ENCODE measurements at places on chromosomes 3 and 15.

GRCh38 chr3:154952553-154952952 is 127.6 kb upstream of the MME start:
- no peak for DNase-seq

DNA sequence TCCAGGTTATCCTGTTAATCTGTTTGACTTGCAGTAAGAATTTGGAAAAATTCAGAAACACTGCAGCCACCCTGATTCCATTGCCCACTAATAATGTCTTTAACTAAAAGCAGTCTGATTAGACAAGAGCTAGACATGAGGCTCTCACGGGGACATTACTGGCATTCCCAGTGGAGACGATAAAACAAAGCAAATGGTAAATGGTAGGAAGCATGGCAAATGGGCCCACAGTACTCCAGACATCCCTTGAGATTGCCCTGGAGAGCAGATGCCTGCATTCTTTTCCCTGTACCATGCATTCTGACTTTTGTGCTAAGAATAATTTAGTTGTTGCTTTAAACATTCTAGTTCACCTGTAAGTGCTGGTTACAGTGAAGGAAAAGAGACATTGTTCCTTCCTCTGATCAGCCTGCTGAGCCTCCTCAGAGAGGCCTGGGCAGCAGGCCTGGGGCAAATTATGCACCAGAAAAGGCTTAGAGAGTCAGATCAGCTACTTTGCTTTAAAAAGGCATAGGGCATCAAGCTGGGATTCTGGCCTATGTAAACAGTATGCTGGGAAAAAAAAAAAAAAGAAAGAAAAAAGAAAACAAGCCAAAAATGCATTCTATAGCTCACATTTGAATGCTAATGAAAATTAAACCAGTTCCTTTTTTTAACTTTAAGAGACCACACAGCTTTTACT is 204.6 kb downstream of the GABRG3 start:
- DNase-seq = no peak

- no peak for DNase-seq
Measured at GRCh38 chr15:45635763-45636292, 999 bp downstream of the SQOR start.

DNA sequence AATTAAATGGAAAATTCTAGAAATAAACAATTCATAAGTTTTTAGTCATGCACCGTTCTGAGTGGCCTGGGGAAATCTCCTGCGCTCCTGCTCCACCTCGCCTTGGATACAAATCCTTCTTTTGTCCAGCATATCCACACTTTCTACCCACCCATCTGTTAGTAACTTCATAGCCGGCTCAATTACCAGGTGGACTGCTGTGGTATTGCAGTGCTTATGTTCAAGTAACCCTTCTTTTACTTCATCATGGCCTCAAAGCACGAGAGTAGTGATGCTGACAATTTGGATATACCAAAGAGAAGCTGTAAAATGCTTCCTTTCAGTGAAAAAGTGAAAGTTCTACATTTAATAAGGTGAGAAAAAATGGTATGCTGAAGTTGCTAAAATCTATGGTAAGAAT is 142.3 kb upstream of the CHL1 start:
- no peak for DNase-seq

- DNase-seq = no peak
Measured at GRCh38 chr15:30906366-30906765, 2.7 kb downstream of the FAN1 start.

DNA sequence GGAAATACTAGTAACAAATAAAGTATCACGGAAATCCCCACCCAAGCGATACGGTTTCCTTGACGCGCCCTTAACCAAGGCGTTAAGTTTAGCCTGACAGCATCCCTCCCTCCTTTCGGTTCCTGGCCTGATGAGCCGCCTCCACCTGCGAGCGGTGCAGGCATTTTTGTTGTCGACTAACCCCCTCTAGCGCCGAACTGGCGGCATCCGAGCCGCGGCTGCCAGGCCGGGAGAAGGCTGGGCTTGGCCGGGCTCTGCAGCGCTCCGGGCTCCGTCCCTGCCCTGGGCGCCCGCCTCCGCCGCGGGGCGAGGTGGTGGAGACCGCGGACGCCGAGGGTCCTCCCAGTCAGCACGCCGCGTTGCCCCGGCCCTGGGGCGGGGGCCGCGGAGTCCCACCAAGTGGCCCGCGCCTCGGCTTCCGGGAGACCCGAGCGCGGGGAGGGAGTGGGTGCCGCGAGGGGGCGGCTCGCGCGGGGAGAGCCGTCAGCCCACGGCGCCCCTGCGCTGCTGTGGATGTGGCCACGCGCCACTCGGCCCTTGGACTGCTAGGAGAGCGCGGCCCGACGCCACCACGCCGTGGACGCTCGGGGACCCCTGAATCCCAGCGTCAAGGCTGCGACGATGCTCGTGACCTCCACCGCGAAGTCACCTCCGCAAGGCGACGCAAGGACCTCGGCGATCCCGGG is 1.1 kb upstream of the EPHA6 start:
- DNase-seq = no peak

DNA sequence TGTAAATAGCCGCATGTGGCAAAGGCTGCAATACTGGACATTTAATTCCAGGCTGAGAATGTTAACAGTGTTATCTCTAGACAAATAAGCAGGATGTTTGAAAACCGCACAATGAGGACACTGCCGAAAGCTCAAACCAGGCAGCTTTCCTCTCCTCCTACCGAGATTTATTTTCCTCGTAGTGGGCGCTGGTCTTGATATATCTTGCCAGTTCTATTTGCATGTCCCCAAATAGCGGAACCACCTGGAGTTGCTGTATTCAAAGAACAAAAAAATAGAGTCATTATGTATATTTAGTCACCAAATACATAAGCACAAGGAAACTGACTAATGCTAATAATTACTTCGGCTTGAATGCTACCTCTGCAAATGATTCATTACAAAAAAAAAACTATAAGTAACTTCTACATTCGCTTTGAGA is 46.5 kb downstream of the CYFIP1 start:
- DNase-seq = peak; percentile 80

DNA sequence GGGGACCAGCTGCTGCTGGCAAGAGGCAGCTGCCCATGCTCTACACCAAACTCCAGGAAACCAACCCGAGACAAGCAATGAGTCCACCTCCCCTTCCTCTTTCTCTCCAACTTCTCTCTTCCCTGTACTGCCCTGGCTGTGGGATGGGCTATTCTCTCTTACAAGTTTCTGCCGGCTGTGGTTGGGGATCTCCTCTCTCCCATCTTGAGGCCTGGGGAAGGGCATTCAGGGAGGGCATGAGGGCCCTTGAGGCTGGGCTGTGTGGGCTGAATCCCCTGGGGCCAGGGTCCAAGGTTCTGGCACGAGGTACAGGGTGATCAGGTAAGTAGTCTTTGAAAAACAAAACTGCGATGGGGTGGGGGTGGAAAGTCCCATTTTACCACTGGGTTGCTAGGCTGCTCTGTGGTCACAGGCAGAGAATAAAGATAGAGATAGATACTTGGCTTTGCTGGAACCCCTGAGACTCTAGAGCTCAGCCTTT is 32.3 kb upstream of the CTSH start:
- no peak for DNase-seq

GRCh38 chr3:127420829-127421228 is 133.0 kb upstream of the PRR20G start:
- no peak for DNase-seq

GRCh38 chr15:35252351-35252865 is 167.3 kb upstream of the NANOGP8 start:
- DNase-seq = no peak

- no peak for DNase-seq
Measured at GRCh38 chr15:99582508-99582960, 16.8 kb downstream of the MEF2A start.

DNA sequence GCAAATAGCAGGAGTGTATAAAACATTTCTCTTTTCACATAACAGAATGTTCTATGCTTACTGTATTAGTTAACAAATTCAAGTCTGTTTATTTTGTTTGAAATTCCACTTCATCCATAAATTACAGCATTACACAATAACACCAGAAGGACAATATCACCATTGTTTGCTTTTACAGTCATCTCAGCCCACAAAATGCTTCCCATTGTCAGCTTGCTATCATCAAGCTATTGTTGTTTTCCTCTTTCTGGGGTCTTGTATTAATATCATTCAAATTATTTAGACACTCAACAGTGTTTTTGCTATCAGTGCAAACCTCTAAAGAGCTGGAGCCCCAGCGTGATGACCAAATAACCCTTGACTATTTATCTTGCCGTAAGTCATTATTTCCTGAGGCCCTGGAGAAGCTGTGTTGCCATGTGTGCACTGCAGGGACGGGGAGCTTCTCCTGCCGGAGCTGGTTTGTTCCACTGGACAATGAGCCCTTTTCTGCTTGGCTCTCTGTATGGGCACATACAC is 1.1 kb downstream of the SAMMSON start:
- DNase-seq = no peak

DNA sequence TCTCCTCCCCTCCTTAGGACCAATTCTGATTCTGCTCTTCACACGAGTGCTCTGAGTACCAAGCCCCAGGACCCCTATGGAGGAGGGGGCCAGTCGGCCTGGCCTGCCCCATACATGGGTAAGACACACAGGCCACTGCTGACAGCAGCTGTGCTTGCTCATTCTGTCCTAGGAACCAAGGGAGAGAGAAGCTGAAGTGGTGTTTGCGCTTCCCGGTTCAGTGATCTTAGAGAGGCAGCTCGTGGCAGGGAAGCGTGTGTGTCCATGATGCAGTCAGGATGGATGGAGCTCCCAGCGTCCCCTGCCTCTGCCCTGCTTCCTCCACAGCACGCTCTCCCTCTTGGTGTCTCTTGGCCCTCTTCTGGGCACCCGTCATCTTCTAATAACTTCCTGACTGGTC is 77.6 kb downstream of the CRTC3 start:
- no peak for DNase-seq

GRCh38 chr3:57150113-57150581 is 15.0 kb downstream of the IL17RD start:
- no peak for DNase-seq

DNA sequence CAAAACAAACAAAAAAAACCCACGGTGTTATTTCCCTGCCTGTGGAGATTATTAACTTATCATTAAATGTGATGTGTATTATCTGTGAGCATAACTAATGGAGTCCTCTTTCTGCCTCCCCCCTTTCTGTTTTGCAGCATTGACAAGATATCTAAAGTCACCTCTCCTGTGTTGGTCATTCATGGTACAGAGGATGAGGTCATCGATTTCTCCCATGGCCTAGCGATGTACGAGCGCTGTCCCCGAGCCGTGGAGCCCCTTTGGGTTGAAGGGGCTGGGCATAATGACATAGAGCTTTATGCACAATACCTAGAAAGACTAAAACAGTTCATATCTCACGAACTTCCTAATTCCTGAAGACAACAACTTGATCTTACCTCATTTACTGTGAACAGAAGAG is 25.2 kb upstream of the CEMIP start:
- no peak for DNase-seq

- no peak for DNase-seq
Measured at GRCh38 chr3:128278130-128278529, 124.8 kb downstream of the EEFSEC start.

GRCh38 chr15:65132878-65133547 is 595 bp downstream of the PDCD7 start:
- DNase-seq = peak; percentile 68

DNA sequence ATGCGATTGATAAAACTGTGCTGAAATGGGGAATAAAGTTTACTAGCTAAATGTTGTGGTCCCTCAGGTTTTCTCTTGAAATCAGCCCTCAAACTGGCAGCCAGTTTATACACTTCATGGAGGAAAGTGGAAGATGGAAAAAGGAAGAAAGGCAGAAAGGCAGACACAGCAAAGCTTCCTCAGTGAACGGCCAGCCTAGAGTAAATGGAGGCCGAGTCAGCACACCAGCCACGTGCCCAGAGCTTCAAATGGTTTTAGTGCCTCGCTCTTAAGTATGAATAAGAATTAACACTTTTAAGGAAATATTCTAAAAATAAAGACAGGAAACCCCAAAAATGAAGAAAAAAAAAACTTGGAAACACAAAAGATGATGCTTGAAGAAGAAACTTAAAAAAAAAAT is 48.3 kb downstream of the GNB4 start:
- DNase-seq = no peak

DNA sequence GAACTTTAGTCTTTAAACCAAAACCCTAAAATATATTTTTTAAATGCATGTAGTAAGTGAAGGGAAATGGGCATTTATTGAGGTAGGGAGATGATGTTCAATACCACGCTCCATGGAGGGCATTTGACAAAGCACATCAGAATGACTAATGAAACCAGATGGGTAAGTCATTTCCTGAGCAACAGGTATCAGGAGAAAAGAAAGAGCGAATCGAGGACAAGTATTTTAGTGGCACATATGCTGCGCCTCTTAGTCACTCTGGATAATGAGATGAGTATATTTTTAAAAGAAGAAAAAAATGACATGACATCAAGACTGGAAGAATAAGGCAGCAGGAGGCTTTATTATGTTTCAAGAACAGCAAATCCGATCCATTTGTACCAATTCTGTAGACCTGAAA is 129.0 kb upstream of the ARHGEF3 start:
- no peak for DNase-seq

DNA sequence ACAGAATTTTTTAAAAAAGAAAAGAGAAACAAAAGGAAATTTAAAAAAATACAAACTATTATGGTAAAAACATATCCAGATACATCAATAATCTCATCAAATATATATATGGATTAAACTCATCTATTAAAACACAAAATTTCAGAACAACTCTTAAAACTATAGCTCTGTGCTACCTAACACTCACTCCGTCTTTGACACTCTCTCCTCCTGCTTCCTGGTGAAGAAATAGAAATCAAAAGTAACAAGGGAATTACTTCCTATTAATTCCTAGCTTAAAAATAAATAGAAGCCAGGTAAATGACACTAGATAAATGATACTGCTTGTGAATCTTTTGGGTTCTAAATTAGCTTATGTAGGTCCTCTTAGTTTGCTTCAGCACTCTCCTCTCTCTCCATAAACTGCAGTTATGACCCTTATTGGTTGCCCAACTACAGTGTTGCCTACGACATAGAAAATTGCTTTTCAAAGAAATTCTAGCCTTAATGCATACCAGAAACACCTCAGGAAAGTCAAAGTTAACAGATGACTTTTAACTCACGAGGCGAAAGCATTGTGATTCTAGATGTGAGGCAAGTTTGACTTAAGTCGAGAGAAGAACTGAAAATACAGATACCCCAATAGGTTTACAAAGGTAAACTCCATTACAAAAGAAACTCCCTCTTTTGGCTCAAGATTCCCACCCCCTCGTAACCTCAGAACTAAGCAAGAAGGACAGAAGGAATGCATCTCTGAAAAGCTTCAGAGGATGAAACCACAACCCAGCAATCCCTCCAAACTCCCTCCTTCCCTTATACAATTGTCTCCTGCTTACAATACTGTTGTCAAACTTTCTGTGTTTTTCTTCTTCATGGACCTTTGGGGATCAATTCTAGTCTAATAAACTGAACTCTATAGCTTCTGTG is 394.7 kb downstream of the FGF12 start:
- no peak for DNase-seq

DNA sequence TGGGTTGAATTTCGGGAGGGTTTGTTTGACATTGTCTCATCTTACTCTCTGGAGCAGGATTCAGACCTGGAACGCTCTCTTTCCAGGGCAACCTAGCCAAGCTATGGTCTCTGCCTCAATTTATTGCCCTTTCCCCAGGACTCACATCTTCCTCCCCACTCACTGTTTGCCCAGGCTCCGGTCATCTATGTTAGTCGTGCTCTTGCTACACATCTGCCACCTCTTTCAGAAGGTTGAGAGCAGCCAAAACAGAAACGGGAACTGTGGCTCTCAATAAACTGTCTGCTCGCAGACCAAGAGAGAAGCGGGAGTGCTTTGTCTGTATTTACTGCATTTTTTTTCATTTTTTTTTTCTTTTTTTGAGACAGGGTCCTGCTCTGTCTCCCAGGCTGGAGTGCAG is 81.6 kb downstream of the ST6GAL1 start:
- DNase-seq = peak; percentile 85

Data from OCI-LY7 (cell line).